ENCODE measurements at places on chromosomes 7 and 10.

GRCh38 chr7:37669818-37670217 lies 13.7 kb upstream of the GPR141 start:
- DNase-seq, result no peak

GRCh38 chr10:6035101-6035834 lies 26.9 kb downstream of the IL2RA start:
- DNase-seq, result no peak

DNA sequence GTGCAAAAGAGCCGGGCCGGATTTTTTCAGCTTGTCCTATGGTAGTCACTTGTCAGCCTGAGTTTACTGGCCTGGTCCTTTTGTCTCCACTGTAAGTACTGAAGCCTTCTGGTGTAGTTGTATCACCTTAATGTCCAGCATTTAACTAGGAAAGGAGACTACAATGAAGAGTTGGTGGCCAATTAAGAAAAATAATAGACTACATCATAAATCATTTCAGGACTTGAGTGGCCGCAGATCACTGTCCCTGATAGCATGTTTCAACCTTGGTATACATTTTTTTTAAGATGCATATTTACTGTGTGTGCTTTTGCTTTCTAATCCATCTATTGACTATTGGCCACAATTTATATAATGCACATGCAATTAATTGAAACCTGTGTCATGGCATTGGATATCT lies 6.1 kb downstream of the FZD1 start:
- no peak for DNase-seq

DNA sequence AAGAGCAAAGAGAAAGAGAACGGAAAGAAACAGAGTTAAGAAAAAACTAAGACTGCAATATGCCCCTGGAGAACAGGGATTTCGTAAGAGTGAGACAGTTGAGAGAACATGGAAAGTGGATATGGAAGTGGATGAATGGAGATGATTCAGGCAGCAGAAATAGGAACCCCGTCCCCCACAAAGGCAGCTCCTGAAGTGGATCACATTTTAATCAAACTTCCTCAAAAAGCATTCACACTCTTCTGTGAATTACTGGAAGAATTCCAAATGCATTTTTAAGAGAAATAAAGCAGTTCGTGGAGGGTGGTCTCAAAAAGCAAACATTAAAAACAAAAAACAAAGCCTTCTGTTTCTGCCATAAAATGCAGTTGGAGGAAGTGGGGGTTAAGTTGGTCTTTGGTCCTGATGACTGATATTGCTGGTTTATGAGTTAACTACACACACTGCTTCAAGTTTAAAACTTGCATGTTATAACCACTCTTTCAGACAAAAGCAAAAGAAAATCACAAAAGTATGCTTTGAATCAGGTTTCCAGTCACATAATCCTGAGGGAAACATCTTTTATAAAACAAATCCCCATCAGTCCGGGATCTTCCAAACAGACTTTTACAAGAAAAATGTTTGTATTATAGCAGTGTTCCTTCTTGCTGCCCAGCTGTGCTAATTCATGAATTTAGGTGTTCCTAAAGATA lies 214.3 kb downstream of the FANK1 start:
- DNase-seq, result no peak

DNA sequence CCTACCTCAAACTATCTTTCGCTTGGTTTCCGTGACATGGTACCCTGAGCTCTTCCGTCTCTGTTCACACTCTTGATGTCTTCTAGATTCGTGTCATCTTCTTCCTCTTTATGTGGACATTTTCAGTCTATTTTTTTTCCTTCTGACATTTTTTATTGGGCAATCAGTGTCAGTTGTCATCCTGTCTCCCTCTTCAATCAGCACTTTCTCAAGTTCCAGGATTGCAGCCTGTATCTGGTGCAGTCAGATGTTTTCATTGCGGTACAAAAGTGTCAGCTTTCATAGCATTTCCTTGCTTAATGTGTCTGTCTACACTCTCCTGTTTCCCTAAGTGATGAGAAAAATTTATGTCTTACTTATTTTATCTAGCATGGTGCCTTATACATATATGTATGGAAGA lies 51.1 kb upstream of the ETV1 start:
- DNase-seq, result no peak

All from hematopoietic multipotent progenitor cell (in vitro differentiated cells).